CMK (cell line): ENCODE measurements at places on chromosomes 11 and 22.

- no peak for DNase-seq
These were observed 73.3 kb upstream of the CSNK2A3 start for GRCh38 chr11:11426226-11426952.

DNA sequence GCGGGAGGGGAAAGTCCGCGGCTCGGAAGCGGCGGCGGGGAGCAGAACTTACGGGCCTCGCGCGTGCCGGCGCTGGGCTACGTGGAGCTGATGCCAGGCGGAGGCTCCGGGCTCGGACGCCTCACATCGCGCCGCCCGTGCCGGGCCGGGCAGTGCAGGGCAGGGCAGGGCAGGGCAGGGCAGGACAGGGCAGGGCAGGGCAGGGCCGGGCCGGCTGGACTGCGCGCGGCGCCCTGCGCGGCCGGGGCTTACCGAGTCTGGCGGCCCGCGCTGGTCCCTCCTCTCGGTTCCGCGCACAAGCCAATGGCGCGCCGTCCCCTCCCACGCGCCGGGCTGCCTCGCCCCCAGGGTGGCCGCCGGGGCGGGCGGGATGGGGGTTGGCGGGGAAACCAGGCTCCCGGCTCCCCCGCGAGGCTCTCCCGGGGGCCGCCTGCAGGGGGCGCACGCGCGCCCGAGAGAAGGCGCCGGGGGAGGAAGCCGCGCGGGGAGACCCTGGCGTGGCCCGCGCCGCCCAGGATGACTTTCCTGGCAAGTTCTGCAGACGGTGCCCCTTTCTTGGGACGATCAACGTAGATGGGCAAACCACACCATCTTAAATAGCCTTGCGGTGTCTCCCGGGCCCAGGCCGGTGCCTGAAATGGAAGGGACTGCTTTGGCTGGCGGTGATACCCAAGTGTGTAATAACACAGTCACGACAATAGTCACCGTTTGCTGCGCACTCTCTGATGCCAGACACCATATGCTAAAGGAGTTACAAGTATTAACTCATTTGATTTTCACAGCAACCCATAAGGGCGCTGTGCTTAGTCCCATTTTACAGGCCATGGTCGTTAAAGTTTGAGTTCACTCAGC is at the start of gene TP53I11:
TSS of gene TP53I11 (minus strand) at position 259 of the 852 bp plus-strand sequence. CDS start 12,548 bp downstream, outside the sequence.
- DNase-seq: no peak

DNA sequence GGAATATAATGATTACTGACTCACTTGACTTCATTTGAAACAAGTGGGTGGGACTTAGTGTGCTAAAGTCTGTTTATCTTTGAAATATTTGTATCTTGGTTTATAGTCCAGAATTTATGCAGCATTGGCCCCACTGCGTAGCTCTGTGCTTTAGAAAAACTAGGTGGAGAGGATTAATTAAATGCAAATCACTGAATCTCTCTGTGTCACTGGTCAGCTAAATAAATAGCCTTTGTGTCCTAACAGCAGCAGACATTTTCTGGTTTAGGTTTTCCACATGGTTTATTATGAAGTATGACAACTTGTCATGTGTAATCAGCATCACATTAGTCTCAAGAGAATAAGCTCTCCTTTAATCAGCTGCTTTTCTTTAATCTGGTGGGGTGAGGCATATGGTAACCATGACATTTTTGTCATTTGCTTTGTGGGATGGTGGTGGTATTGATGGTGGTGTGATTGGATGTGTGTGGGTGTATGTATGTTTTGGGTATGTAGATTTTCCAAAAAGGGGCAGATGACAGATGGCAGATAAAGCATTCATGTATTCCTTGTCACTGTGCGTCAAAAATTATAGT is 33.9 kb downstream of the BCL2L13 start:
- DNase-seq: no peak

DNA sequence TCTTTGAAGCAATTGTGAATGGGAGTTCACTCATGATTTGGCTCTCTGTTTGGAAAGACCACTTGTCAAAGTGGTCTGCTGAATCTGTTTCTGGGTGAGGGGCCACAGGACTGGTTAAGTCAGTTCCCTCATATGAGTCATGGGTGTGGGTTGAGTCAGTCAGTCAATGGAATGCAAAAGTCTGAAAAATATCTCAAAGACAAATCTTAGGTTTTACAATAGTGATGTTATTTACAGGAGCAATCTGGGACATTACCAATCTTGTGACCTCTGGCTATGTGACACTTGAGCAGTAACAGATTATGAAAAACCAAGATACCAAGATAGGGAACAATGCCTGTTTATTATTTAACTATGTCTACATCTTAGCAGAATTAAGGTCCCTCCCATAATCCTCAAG is 311.6 kb downstream of the AASDHPPT start:
- DNase-seq: no peak

DNA sequence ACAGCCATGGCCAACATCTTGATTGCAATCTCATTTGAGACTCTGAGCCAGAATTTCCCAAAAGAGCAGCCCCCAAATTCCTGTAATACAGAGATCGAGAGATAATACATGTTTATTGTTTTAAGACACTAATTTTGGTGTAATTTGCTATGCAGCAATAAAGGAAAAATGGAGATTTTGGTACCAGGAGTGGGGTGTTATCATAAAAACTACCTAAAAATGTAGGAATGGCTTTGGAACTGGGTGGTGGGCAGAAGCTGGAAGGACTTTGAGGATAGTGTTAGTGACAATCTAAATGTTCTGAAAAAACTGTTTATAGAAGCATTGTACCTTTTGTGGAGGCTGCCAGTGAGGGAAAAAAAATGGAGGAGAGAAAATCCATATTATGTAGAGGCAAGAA is 32.4 kb downstream of the C11orf96 start:
- DNase-seq: no peak
